Mesothelial cell of epicardium (in vitro differentiated cells): ENCODE measurements at places on chromosomes 16 and 17.
A peak's percentile ranks its signal among the peaks of the same experiment; 100 is the strongest.

DNA sequence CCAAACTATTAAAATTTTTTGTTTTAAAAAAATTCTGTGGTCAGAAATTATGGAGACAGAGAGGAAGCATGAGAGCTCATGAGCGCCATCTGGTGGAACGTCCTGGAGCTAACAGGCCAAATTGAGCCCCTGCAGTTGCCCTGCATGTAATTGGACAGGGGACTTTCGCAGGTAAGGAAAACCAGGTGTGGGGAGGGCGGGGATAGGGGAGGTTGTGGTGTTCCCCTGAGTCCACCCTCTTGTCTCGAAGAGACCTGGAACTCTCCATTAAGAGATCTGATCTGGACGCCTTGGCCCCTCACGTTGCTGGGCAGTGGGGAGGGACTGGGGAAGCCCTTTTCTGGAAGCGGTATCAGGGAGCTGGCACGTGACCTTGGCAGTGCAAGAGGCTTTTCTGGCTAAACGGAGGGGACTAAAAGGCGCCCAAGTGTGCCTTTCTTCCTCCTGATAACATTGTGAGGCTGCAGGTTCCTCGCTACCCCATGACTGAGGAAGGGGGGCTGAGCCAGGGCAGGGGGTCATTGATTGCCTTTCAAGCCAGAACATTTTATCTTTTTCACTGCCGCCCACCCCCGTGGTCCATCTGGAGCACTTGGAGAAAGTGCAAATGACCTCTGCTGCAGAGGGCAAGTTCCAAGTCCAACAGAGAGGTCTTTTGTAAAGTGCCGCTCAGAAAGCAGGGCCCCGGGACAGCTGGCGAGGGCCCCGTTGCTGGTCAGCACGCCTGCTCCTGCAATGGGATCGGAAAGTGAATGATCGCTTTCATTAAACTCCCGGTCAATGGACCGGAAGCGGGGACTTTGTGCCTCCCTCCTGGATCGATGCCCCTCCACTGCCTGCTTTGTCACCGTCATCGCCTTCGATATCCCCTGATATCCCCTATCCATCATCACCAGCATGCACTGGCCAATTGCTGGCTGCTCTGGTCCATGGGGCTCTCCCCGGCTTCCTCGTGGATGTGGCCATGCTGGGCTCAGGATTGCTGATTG lies 18.4 kb downstream of the PDILT start:
- peak; percentile 54 for DNase-seq

- no peak for DNase-seq
Measured at GRCh38 chr16:10906914-10907756, 30.1 kb downstream of the CIITA start.

GRCh38 chr17:74059479-74060240 lies 143.8 kb upstream of the RPL38 start:
- no peak for DNase-seq

- DNase-seq, result no peak
Measured at GRCh38 chr16:10522966-10523365, 57.4 kb downstream of the EMP2 start.

- no peak for DNase-seq
Measured at GRCh38 chr17:74185571-74186185, 17.8 kb upstream of the RPL38 start.

- DNase-seq, result no peak
Measured at GRCh38 chr17:71115669-71115972, 946.3 kb downstream of the KCNJ2 start.

GRCh38 chr16:71769222-71769621 lies 39.4 kb downstream of the AP1G1 start:
- no peak for DNase-seq

- DNase-seq, result no peak
Measured at GRCh38 chr17:68301438-68301959, 10.2 kb downstream of the ARSG start.

DNA sequence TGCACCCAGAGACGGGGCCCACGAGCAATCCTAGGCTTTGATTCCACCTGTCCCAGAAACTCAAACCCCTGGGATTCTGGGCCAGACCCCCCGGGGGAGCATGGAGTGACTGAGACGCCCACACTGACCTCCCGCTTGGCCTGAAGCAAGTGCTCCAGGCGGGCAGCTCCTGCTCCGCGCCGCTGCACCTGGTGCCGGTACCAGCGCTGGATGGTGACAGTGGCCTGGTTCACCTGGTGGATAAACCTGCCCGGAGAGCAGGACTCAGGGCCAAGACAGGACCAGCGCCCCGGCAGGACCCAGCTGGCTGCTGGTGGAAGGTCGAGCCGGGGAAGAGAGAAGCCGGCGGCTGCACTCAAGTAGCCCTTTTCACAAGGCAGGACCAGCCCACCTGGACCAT lies 22.6 kb downstream of the CEP131 start:
- DNase-seq, result no peak

- no peak for DNase-seq
Measured at GRCh38 chr16:26889740-26890139, 177.0 kb upstream of the C16orf82 start.

GRCh38 chr17:48052956-48053757 lies 5.0 kb downstream of the NFE2L1 start:
- DNase-seq, result no peak
